ENCODE measurements at places on chromosomes 4 and X.

DNA sequence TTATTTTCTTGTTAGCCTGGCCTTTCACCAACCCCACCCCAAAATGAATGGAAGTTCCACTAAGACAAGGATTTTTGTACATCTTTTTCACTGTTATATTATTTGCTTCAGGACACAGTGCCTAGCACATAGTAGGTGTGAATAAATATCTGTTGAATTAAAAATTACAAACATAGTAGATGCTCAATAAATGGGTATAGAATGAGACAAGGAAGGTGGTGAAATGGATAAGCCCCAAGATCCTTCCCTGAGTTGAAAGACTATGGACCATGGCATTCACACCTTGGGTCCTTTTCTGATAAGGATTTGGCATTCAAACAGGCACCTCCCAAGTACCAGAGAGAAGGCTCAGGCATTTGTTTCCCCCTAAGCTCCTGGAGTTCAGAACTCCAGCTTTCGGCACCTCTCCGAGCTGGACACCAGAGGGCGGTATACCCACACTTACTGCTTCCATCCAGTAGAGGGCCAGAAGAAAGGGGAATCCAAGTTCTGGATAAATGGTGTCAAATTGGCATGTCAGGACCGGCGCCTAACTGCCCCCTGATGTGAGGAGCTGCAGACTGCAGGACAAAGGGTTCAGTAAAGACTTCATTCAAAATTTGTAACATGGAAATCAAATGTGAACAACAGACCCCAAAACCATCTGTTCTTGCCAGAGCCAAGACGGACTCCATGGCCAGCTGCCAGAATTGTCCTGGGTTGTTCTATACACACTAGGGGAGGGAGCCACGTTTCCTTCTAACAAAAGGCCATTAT, 193.0 kb downstream of the GPC3 start:
- DNase-seq = peak; percentile 1

- no peak for DNase-seq
Measured at GRCh38 chr4:151784706-151785105, 23.9 kb upstream of the GATB start.

DNA sequence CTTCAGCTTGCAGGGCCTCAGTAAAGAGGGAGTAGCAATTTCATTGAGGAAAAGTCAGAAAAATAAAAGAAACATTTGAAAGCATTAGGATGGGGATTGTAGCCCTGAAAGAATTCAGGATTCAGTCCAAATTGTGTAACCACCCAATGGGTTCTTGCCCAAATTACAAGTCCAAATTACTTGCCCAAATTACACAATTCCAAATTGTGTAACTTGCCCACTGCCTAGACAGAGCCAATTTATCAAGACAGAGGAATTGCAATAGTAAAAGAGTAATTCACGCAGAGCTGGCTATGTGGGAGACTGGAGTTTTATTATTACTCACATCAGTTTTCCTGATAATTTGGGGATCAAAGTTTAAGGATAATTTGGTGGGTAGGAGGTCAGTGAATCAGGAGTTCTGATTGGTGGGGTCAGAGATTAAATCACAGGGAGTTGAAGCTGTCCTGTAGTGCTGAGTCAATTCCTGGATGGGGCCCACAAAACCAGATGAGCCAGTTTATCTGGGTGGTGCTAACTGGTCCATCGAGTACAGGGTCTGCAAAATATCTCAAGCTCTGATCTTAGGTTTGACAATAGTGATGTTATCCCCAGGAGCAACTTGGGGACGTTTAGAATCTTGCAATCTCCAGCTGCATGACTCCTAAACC, 18.1 kb upstream of the PAGE5 start:
- no peak for DNase-seq

DNA sequence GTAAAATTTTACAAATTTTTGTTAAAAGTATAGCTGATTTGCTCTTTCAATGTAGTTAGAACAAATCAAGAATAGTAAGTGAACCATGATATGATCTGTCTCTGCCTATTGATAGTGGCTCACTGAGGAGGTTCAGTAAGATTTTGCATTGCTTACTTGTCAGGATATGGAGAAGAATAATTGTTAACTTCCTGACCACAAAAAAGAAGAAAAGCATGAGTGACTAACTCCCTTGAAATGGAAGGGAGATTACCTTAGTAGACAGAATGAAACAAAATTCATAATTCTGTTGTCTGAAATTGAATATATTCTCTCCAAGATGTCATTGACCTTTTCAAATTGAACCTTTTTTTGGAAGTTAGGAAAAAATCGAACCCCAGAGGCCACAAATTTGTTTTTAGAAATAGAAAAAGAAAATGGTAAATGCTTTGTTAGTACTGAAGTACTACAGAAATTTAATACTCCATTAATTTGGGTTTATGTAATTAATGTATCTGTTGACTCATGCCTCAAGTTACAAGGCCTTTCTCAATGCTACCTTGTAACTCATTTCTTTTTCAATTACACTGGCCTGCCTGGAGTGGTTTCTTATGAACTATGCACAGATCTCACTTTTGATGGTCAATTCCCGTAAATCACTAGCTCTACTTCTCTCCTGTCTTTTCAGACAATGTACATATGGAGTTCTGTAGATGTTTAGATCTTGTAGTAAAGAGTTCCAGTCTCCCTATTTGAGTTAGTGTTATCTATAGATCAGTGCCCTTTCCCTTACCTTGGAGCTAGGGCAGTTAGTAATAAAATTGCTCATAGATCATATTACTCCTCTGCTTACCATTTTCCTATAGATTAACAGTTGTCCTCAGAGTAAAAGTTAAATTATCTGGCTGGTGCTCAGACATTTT, 139.3 kb downstream of the TLL1 start:
- no peak for DNase-seq

DNA sequence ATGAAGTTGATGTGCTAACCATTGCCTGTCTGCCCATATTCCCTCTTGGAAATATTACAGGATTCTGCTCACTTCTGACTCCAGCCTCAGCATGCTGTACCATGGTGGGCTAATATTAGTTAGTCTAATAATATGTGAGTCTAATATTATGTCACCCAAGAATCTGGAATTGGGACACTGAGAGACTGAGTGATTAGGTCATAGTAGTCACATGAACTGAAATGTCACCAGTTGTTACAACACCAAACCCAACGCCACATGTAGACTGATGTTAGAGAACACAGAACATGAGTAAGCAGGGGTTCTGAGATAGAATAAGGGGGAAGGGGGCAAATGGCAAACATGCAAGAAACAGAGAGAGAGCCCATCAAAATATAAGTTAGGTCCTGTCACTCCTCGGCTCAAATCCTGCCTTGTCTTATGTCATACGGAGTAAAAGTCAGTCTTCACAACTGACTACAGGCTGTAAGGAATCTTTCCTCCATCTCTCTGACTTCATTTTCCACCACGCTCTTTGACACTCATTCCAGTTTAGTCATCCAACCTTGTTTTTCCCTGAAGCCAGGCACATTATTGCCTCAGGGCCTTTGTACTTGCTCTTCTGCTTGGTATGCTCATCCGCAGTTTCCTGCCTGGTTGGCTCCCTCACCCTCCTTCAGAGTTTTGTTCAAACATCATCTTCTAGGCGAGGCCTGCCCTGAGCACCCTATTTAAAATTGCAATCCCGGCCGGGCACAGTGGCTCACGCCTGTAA, 9.6 kb upstream of the SLAIN2 start:
- DNase-seq = no peak

DNA sequence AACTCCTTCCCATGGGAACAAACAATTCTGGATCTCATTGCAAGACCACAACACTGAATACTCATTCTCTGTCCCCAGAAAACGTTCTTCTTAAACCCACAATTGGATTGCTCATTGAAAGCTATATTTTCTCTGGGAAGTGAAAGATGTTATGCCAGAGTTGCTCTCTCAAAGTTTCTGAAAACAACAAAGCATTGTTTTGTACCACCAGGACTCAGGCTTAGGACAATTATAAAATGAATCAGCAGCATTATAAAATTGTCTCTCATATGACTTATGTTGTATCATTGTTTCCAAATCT, 26.5 kb downstream of the TFDP3 start:
- DNase-seq = no peak

DNA sequence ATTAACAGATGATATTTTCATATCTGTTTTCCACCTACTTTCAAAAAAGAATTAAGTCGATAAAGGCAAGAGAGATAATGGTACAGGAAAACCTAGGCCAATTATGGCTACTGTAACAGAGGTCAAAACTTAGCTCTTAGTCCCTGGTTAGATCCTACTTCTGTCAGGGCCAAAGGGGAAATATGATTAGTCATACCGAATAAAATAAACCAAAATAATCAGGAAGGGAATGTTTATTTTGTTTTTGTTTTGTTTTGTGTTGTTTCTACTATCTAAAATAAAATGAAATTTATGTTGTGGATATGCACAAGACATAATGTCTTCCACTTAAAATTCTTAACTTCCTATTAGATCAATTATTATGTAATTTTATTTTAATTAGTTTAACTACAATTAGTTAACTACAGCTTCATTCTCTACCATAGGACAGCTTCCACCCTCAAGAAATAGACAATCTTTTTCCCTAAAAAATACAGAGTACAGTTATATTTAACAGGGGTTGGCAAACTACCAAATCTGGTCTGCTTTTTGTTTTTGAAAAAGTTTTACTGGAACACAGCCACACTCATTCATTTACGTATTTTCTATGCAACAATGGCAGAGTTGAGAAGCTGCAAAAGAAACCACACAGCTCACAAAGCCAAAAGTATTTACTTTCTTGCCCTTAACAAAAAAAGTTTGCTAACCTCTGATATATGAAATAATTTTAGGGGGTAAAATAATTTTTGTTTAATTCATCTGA, 25.4 kb downstream of the TMEM47 start:
- DNase-seq = no peak

All from stimulated activated CD8-positive, alpha-beta memory T cell treated with anti-CD3 and anti-CD28 coated beads, Interleukin-15, amount 100 ng/mL, for 4 hours (primary cell).